ENCODE measurements at places on chromosomes 2 and 18. TPM values are rescaled to one million over a fixed set of nuclear protein-coding genes. Genes with fewer than 3 reads are reported as not detected.

Gene SCN3A
- not detected for total RNA-seq

Gene TPO
- total RNA-seq, result not detected

Gene CDH20
- not detected for total RNA-seq

Gene RNF152
- total RNA-seq, result not detected

Gene RMDN2
- total RNA-seq, result 8.9 TPM

- no peak for DNase-seq
Observed at GRCh38 chr2:61693744-61694143, 155.6 kb upstream of the XPO1 start.

- no peak for DNase-seq
Observed at GRCh38 chr18:79630281-79631095, 49.1 kb upstream of the CTDP1 start.

DNA sequence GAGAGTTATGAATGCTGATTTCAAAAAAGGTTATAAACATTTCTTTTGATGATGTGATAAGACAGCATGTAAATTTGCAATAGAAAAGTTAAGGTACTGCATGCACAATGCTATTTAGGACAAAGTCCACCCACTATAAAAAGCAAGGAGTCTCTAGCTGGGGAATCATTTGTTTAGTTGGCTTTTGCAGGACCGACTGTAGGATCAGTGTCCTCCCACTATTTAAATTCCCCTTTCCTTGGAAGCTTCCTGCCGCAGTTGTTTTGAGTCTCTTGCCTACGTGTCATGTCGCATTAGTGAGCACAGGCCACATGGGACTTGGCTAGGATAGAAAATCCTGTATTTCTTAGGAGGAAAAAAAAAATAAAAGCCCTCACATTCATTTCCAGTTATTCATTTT lies 13.1 kb downstream of the QPCT start:
- DNase-seq, result no peak
